ENCODE measurements at places on chromosomes 5 and 9.

DNA sequence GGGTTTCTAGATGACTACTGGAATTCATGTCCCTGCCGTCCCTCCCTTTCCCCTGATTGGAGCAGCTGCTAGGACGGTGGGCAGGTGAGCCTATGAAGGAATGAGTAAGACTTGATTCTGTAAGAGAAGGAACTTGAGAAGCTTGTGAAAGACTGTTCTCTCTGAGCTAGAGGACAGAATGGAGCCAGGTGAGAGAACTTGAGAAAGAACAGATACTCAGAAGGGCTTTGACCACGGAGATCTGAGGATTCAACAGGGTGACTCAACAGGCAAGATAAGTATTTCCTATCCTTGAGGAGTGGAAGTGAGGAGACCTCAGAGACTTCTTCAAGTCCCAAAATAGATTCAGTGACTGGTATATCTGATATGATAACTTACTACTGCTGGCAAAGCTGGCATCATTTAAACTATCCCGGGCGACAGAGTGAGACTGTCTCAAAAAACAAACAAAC is 41.9 kb downstream of the HSDL2 start:
- H3K27me3 ChIP-seq: no peaks in the 10 kb centered on the region
- no peak overlapping the region for H3K4me3 ChIP-seq

GRCh38 chr5:154446195-154447088 is 645 bp downstream of the SAP30L start:
- no peak for DNase-seq
- peaks cover 34% of the 10 kb centered on the region for H3K4me1 ChIP-seq
- peak overlapping the region; percentile 43 for H3K27ac ChIP-seq
- H3K27me3 ChIP-seq: no peaks in the 10 kb centered on the region

DNA sequence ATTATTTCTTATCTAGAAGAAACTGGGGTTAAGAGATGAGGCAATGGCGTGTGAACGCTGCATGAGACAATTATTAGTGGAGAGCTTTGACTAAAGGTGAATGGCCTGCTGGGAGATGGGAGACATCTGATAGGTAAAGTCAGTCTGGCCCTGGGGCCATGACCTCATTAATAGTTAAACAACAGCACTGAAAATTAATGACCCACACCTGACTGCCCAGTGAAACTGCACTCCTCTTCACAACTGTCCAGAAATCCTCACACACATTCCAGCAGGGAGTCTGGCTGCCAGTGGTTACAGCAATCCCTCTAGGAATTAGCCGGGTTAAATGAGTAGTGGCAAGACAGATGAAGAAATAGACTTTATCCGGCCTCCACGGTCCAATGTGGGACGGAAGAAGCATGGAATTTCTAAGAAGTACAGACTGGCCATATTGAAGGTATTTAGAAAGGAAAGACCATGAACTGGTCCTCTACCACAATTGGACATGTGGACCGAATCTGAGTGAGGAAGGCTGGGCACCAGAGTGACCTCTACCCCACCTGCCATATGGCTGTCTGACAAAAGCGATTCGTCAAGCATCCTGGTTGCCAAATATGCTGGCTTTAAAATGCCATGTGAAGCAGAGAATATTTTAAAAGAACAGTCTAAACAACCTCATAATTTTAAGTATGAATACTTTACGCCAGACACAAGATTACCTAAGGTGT is 138.4 kb downstream of the EFNA5 start:
- peaks cover 3% of the 10 kb centered on the region for H3K4me1 ChIP-seq
- H3K36me3 ChIP-seq: no peaks in the 10 kb centered on the region
- H3K27me3 ChIP-seq: no peaks in the 10 kb centered on the region
- no peak overlapping the region for H3K4me3 ChIP-seq
- no peak for DNase-seq

GRCh38 chr5:39714036-39714698 is 289.4 kb upstream of the DAB2 start:
- no peaks in the 10 kb centered on the region for H3K27me3 ChIP-seq
- H3K4me3 ChIP-seq: no peak overlapping the region
- peak; percentile 37 for DNase-seq
- H3K27ac ChIP-seq: no peak overlapping the region
- no peaks in the 10 kb centered on the region for H3K36me3 ChIP-seq

GRCh38 chr9:124125651-124125977 is 114.0 kb downstream of the LHX2 start:
- peaks cover 10% of the 10 kb centered on the region for H3K27me3 ChIP-seq
- H3K4me3 ChIP-seq: no peak overlapping the region
- no peaks in the 10 kb centered on the region for H3K4me1 ChIP-seq
- no peak overlapping the region for H3K27ac ChIP-seq
- no peak for DNase-seq

DNA sequence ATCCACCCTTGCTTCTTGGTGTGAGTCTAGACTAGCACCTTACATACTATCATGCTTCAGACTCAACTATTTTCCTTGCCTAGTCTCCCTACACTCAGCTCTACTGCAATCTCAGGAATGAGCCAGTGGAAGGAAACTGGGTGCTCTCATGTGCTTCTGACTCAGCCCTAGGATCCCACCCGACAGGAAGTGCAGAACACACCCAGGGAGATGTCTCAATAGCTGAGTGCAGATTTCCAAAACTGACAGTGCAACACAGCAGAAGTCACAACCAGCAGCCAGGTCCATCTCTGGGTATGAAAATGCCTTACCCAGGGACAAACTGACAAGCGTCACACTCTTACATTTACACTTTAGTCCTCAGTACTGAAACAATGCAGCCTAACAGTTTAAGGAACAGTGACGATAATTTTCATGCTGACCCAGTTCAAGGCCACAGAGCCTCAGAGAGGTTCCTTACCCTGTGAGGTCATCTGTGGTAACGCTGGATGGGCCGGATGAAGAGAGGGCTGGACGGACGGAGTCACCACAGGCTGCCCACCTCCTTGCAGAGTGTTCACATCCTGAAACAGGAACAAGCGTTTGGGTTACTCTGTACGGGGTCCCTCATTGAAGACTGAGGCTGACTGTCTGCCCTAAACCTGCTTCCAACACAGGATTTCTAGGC is 33.0 kb downstream of the FKBP15 start:
- peaks cover 11% of the 10 kb centered on the region for H3K36me3 ChIP-seq
- DNase-seq: peak; percentile 2
- H3K4me3 ChIP-seq: no peak overlapping the region
- H3K27ac ChIP-seq: no peak overlapping the region
- H3K27me3 ChIP-seq: no peaks in the 10 kb centered on the region
- H3K4me1 ChIP-seq: no peaks in the 10 kb centered on the region

- no peak overlapping the region for H3K27ac ChIP-seq
- no peaks in the 10 kb centered on the region for H3K36me3 ChIP-seq
- no peak overlapping the region for H3K4me3 ChIP-seq
- no peaks in the 10 kb centered on the region for H3K4me1 ChIP-seq
- H3K27me3 ChIP-seq: no peaks in the 10 kb centered on the region
These were observed 310.1 kb downstream of the ZNF608 start for GRCh38 chr5:124436294-124436693.

- H3K36me3 ChIP-seq: no peaks in the 10 kb centered on the region
- no peaks in the 10 kb centered on the region for H3K27me3 ChIP-seq
- no peak overlapping the region for H3K4me3 ChIP-seq
- H3K27ac ChIP-seq: no peak overlapping the region
- no peaks in the 10 kb centered on the region for H3K4me1 ChIP-seq
- DNase-seq: no peak
These were observed 528.1 kb upstream of the ST8SIA4 start for GRCh38 chr5:101431201-101431600.

DNA sequence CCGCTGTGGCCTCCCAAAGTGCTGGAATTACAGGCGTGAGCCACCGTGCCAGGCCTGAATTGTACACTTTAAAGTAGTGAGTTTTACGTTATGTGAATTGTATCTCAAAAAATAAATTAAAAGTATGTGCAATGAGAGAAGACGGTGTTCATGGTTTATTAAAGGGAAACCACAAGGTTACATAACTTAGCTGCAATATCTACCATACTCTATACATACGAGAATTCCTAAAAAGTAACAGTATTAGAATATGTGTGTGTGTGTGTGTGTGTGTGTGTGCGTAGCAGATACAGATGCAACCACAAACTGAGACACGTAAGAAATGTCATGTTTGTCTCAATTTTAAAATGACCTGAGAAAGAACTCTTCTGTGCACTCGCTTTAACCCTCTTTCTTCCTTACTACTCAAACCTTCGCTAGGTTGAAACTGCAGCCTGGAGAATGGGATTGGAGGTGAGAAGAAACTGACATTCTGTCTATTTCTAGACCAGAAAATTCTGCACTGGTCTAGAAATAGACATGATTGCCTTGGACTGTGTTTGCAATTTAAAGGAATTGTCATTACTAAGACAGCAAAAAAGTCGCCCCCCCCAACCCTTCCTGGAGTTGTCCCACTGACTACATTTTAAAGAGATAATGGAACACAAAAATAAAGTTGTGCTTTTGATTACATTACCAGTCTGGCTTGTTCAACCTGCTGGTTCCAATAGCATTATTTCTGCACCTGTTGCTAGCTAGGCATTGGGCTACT is 167.0 kb downstream of the RGS3 start:
- H3K4me3 ChIP-seq: no peak overlapping the region
- DNase-seq: no peak
- no peaks in the 10 kb centered on the region for H3K36me3 ChIP-seq
- H3K27me3 ChIP-seq: peaks cover 30% of the 10 kb centered on the region

GRCh38 chr5:133366438-133366837 is 245.9 kb downstream of the FSTL4 start:
- H3K27me3 ChIP-seq: no peaks in the 10 kb centered on the region
- H3K4me1 ChIP-seq: no peaks in the 10 kb centered on the region
- no peak overlapping the region for H3K27ac ChIP-seq
- DNase-seq: no peak
- no peaks in the 10 kb centered on the region for H3K36me3 ChIP-seq

- H3K4me3 ChIP-seq: no peak overlapping the region
- no peaks in the 10 kb centered on the region for H3K4me1 ChIP-seq
- no peak overlapping the region for H3K27ac ChIP-seq
- no peaks in the 10 kb centered on the region for H3K36me3 ChIP-seq
- DNase-seq: no peak
These were observed 155.3 kb downstream of the PJA2 start for GRCh38 chr5:109254511-109254910.

DNA sequence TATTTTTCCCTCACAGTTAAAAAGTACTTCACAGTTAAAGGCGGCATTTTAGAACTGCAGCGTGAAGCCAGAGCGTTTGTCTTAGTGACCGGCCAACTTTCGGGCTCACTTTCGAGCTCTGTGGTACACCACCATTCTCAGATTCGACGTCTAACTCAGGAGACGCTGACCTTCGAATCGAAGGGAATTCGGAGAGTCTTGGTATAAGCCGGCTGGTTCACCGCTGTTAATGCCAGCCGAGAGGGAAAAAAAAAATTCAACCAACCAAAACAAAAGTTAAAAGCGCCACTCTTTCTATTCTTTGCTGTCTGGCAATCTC is 544 bp upstream of the SNX24 start:
- DNase-seq: no peak
- H3K36me3 ChIP-seq: no peaks in the 10 kb centered on the region

GRCh38 chr5:106017243-106017857 is 1653.4 kb downstream of the EFNA5 start:
- H3K4me3 ChIP-seq: no peak overlapping the region
- H3K27ac ChIP-seq: no peak overlapping the region
- no peaks in the 10 kb centered on the region for H3K27me3 ChIP-seq
- H3K4me1 ChIP-seq: no peaks in the 10 kb centered on the region

- peak overlapping the region; percentile 25 for H3K27ac ChIP-seq
- DNase-seq: no peak
- peaks cover 5% of the 10 kb centered on the region for H3K4me1 ChIP-seq
- H3K27me3 ChIP-seq: no peaks in the 10 kb centered on the region
These were observed 39.3 kb upstream of the CDC42SE2 start for GRCh38 chr5:131224387-131225201.

GRCh38 chr5:38478166-38478565 is 78.3 kb downstream of the LIFR start:
- no peak for DNase-seq
- H3K36me3 ChIP-seq: no peaks in the 10 kb centered on the region
- H3K27me3 ChIP-seq: peaks cover 5% of the 10 kb centered on the region
- no peak overlapping the region for H3K4me3 ChIP-seq
- H3K4me1 ChIP-seq: no peaks in the 10 kb centered on the region

GRCh38 chr5:133947431-133947841 is 21.0 kb downstream of the C5orf15 start:
- H3K36me3 ChIP-seq: no peaks in the 10 kb centered on the region
- no peak overlapping the region for H3K27ac ChIP-seq
- no peak overlapping the region for H3K4me3 ChIP-seq
- H3K27me3 ChIP-seq: peaks cover 16% of the 10 kb centered on the region
- no peaks in the 10 kb centered on the region for H3K4me1 ChIP-seq

DNA sequence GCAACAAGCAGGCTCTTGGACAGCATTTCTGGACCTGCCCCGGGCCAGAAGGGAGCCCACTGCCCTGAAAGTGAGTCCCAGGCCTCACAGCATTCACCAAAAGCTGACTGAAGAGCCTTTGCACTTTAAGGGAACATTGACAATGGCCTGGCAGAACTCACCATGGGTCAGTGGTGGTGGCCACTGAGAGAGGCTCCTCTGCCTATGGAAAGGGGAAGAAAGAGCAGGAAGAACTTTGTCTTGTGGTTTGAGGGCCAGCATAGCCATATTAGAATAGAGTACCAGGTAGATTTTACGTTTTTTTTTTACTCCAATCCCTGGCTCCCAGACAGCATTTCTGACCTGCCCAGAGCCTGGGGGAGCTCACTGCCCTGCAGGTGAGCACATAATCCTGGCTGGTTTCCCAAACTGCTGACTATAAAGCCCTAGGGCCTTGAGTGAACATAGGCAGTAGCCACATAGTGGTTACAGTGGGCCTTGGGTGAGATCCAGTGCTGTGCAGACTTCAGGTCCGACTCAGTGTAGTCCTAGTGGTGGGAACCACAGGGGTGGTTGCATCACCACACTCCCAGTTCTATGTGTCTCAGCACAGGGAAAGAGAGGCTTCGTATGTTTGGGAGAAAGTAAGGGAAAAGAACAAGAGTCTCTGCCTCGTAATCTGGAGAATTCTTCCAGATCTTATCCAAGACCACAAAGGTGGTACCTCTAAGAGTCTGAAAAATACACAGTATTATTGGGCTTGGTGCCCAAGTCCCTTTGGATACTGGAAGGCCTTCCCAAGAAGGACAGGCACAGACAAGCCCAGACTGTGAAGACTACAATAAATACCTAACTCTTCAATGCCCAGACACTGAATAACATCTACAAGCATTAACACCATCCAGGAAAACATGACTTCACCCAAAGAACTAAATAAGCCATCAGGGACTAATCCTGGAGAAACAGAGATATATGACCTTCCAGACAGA is 89.5 kb downstream of the TSSK1B start:
- no peaks in the 10 kb centered on the region for H3K4me1 ChIP-seq
- no peak overlapping the region for H3K4me3 ChIP-seq
- H3K27ac ChIP-seq: no peak overlapping the region

GRCh38 chr9:3962496-3962895 is 337.4 kb downstream of the GLIS3 start:
- H3K27me3 ChIP-seq: no peaks in the 10 kb centered on the region
- no peak overlapping the region for H3K4me3 ChIP-seq
- H3K27ac ChIP-seq: no peak overlapping the region

DNA sequence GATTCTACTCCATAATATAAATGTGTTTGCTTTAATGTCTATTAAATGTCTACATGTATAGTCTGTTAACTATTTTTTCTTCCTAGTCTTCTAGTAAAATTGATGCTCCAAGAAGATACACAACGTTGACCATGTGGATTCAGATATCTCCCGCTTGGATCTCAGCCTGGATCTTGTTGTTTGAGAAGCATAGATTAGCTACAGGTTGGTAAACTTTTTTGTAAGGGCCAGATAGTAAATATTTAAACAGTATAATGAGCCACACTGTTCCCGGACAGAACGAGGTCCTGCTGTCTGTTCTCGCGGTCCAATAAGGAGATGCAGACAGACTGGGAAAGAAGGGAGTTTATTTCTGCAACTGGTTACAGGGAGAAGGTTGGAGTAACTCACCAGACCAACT is 86.2 kb upstream of the IL12B start:
- H3K27me3 ChIP-seq: no peaks in the 10 kb centered on the region
- H3K36me3 ChIP-seq: no peaks in the 10 kb centered on the region
- peaks cover 14% of the 10 kb centered on the region for H3K4me1 ChIP-seq
